ENCODE measurements at places on chromosomes 5 and 9.

GRCh38 chr5:149320791-149321330, 24.4 kb upstream of the GRPEL2 start:
- DNase-seq, result peak; percentile 13

DNA sequence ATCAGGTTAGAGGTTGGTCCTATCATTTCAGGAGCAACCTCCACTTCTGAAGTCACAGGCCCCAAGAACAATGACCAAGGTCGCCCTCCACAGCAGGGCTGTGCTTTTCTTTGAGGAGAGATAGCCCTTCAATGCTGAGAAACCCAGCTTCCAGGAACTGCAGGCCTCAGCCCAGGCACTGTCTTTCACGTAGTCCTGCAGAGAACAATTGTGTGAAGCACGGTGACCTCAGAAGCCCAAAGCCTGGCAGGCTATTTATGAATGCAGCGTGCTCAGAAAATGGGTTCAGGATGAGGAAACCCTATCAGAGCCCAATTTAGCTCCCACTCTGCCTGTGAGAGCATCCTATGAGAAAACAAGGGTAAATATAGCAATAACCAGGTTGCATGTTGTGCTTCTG, 388.3 kb downstream of the PLK2 start:
- no peak for DNase-seq

DNA sequence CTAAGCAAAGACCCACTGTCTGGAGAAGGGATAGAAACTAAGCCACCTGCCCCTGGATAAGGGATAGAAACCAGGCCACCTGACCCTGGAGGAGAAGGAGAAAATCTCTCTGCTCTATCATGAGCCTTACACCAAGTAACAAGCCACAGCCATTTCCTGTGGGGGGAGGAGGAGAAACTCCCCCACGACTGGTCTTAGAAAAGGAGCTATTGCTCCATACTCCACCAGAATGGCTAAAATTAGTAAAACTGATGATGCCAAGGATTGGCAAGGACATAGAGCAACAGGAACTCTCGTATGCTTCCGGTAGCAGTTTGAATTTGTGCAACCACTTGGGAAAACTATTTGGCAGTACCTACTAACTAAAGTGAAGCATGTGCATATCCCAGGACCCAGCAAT, 70.8 kb downstream of the ACTL7B start:
- DNase-seq, result no peak

DNA sequence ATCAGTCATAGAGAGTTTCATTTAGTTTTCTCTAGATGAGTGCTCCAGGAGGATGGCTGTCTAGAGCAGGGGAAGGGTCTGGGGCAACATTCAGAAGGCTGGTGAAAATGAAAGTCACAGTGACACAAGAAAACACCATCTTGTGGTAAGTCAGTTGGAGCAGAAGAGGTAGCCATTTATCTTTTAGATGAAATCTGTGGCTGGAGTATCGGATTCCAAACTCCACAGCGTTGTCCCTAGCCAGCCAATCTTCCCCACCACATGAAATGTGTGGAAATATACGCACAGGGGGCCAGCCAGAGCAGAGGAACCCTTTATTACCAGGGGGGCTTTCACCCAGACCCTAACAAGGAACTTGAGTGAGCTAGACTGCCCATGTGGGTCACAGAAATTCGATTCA, 15.9 kb upstream of the TNFAIP8 start:
- DNase-seq, result no peak

GRCh38 chr9:78682216-78682615, 385.3 kb downstream of the PSAT1 start:
- DNase-seq, result no peak

DNA sequence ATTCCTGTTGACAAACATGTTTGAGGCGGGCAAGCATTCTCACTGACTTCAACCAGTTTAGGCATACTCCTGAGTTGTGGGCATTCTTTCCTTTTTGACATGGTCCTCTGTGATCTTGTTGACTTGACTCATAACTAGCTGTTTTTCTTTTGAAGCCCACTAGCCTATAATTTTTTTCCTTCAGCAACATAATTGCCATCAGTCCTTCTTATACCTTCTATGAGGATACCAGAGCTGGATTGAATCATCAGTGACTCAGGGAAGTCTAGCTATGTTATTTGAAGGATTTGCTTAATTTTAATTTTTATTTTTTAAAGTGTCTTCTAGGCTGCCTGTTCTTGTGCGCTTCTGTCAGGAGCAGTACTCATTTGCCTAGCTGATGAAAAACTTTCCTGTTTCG, 259.5 kb downstream of the NR3C1 start:
- DNase-seq, result no peak

GRCh38 chr5:66553916-66554575, 42.1 kb upstream of the MAST4 start:
- no peak for DNase-seq

DNA sequence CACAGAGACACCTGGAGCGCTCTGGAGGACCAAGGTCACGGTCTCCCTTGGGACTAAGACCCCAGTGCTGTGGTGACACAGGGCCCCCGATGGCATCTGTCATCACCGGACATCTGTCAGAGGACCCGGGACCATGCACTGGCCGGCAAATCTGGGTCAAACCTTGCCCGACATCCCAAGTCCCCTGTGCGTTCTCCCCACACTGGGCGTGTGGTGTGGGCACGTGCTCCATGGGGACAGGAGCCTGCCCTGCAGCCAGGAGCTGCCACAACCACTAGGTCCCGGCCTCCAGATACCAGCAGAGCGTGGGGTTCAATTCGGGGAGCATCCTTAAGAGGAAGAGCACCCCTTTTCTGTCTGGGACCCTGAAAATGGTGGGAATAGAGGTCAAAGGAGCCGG, 3.5 kb downstream of the AGPAT2 start:
- no peak for DNase-seq

DNA sequence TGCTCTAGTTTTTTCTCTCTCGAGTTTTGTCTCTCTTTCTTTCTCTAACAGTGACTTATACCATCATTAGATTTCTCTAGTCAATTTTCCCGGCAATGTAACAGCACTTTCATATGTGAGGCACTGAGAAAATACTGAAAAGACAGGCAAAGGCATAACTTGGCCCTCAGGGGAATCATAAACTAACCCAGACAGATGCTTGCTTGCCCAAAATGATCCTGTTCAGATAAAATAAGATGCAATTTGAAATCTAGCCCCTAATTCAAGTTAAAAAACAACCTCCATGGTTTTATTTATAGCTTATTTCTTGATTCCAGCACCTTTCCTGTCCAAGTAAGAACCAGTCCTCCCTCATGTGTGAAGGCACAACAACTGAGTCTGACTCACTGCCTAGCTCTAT, 294.6 kb downstream of the GAS1 start:
- DNase-seq, result no peak

GRCh38 chr5:181255276-181255675, 5.7 kb downstream of the TRIM52 start:
- no peak for DNase-seq

DNA sequence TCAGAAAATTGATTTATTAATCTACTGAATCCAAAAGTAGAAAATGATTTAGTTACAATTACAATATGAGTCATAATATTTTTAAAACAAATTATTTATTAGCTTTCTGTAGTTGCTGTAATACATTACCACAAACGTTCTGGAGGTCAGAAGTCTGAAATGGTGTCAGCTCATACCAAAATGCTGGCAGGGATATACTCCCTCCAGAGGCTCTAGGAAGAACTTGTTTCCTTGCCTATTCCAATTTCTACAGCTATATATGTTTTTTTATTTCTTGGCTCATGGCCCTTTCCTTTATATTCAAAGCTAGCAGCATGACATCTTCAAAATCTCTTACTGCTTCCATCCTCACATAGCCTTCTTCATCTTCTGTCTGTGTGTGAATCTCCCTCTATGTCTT, 667.9 kb upstream of the ITGA1 start:
- no peak for DNase-seq

DNA sequence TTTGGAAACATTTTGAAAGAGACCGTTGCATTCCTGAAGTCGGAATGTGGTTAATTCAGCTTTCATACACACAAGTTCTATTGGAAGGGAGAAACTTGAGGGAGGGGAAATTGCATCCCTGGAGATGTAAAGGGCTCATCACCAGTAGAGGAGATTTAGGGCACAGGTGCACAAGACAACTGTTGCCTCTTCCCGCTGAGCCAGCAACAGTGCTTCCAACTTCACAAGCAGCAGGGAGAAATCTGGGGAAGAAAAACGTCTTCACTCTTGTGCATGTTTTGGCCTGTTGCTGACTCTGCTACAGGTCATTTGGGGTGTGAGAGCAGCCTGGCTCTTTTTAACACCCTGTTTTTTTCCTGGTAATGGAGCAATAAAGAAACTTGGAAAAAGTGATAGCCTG, 277.9 kb downstream of the GAS1 start:
- no peak for DNase-seq

DNA sequence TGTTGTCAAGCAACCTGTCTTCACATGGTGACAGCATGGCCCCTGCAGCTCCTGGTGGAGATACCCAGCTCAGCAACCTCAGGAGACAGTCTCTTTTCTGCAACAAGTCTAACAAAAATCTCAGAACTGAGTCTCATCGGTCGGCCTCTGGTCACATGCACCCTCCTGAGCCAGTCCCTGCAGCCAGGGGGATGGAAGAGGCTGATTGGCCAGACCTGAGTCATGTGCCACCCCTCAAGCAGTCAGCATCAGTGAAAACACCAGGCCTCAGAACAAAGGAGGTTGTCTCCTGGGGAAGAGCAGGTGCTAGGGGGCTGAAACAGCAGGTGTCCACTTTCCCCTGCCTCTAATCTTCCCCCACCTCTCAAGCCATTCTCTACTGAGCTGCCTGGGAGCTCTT, 54.4 kb downstream of the SMIM23 start:
- no peak for DNase-seq

DNA sequence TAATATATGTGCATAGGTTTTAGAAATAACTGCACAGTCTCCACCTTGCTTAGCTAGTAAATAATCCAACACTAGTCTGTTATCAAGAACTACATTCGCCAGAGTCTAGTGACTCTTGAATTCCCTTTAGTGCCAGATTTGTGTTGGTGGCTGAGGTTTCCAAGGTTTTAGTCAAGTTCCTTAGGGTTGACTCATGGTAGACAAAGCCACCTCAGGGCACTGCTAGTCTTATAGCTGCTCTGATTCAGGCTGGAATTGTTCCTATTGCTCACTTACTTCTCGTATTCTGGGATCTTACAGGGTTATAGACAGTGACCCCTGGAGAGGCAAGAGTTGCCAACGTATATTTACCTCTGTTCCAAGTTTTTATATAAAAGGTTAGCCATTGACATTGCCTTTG, 1369.8 kb upstream of the CDH9 start:
- DNase-seq, result no peak

DNA sequence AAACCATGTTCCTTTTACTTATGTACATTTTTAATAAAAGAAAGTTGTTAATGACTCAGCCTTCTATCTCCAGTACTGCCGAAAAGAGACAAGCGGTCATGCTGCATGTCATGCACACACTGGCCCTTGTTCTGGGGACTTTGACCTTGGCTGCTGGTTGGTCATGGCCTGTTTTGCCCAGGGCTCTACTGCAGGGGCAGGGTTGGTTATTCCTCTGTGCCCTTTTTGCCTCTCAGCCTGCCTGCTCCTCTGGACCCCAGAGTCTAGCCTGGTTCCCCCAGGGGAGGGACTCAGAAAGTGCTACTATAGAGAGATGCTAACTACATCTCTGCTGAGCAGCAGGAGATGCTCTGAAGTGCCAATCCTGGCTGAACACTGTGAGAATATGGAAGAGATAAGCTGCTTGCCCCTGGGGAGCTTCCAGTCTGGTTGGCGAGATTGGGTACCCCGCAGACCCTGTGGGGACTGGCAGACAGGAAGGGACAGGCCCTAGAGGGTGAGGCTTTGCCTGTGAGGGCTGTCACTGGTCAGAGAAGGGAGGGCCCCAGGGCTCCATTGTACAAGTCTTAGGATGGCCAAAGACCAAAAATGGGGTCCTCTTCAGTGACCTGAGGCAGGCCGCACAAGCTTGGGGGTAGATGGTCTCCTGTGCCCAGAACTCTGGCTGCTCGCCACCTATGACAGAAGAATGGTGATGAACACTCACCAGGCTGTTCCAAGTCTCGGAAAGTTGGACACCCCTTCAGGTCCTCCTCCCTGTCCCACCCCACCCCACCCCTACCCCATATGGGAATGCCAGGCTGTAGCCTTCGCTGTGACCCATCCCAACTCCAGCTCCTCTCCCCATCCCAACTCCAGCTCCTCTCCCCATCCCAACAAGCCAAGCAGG, 14.3 kb downstream of the IRF1 start:
- no peak for DNase-seq

DNA sequence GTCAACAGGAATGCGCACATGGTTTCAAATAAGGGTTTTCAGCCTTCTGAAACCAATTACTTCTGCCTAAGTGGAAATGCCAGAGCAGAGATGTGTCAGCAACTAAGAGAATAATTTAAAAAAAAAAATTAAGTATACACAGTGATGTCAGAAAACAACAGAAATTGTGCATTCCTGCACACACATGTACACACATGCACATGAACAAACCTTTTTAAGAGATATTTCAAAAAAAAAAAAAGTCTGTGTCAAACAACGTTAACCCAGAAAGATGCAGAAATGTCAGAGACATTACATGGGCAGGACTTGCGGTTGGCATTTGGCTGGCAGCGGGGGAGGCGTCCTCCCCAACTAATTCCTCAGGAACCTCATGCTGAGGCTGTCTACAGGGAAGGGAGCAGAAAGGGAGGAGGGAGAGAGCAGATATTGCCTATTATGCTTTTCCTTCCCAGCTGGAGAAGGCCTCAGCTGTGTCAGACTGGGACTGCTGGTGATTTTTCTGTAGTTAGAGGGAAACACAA, 536.9 kb upstream of the WWC1 start:
- no peak for DNase-seq

DNA sequence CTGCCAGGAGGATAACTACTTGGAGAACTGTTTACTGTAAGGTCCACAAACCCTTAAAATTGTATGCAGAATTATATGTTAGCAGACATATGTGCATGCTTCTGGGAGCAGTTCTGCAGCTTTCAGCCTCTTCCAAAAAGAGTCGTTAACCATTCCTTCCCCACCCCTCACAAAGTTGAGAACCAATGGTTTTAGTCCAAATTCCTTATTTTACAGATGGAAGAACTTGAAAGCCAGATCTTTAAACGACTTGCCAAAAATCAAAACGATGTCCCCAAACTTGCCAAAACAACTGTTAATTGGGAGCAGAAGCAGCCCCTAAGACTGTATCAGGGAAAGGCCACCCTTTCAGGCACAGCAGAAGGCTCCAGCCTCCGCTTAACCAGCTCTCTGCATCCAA, 266.4 kb upstream of the ANKRD55 start:
- DNase-seq, result no peak

DNA sequence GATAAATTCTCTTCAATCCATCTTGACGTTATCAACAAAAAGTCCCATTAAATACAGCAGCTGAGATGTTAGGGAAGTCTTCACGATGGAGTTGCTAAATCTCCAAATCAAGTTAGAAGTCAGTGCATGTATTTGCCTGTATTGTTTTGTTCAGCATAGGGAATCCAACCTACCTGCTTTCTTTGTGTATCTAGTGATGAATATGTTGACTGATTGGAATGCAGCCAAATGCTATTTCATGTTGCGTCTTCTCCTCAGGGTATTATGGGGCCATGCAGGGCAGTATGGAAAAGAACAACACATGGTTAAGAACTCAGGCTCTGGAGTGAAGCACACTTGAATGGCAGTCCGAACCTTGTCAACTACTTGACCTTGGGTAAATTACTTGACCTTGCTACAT, 529.5 kb upstream of the ZNF462 start:
- no peak for DNase-seq

GRCh38 chr9:77648234-77649108, at the start of gene GNA14:
TSS of gene GNA14 (minus strand) at chr9:77648322. CDS start at chr9:77647793, 529 bp downstream.
- DNase-seq, result no peak
